Germinal center (tissue), 1 donor: ENCODE measurements at places on chromosomes 2 and 18.

- peak; percentile 66 for DNase-seq
Observed at GRCh38 chr2:98822301-98823164, 91.6 kb upstream of the MGAT4A start.

DNA sequence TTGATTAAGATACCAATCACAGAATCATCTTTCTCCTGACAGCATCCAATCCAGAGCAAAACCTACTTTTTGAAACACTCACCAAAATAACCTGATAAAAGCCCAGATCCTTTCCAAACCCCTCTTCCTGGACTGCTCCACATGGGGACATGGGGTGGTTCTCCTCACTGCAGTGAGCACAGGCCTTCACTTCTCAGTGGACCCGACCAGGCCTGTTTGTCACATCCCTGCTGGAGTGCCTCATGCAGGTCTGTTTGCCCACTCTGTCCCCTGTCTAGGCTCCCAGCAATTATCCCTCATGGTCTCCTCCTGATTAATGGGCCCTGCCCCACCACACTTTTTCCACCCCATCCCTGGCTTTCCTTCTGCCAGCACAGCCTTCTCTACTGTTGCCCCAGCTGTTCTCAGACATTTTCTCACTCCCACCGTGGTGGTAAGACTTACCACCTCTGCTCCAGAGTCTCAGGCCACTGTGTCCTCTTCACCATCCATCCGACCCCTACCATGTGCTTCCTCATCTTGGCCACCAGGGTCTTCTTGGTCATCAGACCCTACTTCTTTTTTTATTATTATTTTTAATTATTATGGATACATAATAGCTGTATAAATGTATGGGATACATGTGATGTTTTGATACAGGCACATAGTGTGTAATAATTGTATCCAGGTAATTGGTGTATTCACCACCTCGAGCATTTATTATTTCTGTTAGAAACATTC, 21.1 kb downstream of the MRPL30 start:
- DNase-seq: no peak

DNA sequence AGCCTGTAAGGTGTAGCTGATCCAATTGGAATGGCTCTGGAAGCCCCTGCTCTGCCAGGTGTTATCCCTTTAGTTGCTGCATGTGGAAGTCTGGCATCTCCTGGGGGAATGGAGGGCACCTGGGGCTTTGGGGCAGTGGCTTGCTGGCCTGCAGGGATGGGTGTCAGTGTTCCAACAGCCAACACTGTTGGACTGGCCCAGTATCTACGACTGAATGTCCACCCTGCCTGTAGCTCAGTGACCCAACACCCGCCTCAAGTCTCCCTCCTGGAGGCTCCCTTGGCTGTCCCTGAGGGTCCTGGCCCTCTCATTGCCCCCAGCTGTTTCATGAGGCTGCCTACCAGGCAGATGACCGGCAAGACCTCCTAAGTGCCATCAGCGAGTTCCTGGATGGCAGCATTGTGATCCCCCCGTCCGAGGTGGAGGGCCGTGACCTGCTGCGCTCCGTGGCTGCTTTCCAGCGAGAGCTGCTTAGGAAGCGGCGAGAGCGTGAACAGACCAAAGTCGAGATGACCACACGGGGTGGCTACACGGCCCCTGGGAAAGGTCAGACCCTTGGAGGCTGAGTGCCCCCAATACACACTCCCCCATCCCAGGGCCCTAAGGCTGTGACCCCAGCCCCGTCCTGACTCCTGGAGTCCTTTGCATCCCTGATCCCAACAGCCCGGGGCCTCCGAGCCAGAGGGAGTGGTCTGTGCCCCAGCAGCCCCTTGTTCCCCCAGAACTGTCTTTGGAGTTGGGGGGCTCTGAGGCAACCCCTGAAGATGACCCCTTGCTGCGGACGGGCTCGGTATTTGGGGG, 7.7 kb downstream of the SLC4A3 start:
- no peak for DNase-seq

DNA sequence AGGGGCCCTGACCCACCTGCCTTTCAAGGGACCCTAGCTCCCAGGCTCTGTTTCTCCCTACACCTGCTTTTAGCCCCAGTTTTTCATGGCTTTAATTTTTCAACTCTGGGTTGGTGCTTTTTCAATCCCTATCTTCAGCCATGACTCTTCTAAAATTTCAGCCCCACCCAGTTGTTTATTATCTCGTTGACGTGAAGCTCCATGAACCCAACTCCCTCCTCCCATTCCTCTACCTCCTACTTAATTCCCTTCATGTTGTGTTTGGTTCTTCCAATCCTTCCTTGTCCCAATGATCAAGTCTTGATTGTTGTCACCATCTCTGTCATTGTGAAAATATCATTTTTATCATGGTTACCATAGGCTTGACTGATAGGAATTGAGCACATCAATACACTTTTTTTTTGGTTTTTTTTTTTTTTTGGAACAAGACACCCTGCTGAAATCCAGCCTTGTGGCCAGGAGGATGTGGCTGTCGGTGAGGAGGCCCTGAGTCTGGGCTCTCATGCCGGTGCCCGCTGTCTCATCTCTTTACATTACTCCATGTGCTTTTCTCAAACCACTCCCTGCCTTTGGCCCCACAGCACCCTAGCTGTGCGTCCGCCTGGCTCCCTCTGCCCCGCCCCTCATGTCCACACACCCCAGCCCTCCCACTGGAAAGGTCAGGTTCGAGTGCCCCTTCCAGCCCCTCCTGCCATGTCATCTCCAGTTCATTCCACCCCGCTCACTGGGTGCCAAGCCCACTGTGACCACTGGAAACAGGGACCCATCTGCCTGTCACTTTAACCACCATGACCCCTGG, 39.3 kb downstream of the NAPG start:
- no peak for DNase-seq

GRCh38 chr18:27014841-27015240, 149.3 kb upstream of the AQP4 start:
- no peak for DNase-seq

DNA sequence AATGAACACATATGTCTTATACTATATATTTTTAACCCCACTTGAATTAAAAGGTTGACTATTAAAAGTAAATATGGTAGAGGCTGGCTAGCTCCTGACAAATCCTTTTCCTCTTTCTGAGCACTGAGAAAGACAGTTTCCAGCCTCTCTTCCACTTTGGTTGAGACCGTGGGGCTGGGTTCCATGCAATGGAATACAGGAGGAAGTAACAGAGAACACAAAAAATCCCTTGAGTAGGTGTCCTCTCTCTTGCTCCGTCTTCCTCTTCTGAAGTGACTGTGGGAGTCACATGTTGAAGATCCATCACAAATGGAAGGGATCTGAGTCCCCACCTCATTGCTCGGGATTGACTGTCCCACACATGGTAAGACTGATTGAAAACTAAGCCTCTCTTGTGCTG, 36.6 kb upstream of the SIGLEC15 start:
- no peak for DNase-seq

DNA sequence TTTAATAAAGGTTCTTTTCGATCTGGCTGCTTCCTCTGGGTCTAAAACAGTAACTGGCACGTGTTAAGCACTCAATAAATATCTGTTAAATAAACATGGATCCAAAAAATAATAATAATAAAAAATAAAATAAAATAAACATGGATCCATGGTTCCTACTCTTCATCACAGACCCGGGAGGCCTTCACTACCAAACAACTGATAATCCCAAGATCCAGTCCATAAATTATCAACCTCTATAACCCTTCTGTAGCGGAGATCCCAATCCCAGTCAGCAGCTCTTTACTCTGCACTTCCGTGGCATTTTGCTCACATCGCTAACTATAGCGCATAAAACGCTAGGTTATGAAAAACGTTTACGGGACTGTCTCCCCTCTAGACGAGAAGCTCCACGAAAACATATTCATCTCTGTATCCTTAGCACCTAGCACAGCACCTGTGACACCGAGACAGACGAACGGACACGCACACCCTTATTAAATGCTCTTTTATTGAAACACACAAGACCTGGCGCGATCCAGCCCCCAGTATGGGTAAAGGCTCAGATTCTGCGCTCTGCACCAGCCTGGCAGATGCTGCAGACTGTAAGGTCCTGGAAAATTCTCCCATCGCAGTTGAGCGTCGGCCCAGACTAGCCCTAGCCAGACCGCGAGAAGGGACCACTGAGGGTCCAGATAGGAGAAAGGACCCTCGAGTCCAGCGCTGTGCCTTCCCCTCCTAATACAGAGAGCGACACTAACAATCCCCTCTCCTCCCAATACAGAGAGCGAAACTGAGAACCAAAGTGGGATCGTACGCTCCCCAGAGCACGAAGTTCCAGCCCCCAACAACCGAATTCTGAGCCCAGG, 770 bp downstream of the NBAS start:
- DNase-seq: peak; percentile 39
